ENCODE measurements at places on chromosomes 13 and 19.

DNA sequence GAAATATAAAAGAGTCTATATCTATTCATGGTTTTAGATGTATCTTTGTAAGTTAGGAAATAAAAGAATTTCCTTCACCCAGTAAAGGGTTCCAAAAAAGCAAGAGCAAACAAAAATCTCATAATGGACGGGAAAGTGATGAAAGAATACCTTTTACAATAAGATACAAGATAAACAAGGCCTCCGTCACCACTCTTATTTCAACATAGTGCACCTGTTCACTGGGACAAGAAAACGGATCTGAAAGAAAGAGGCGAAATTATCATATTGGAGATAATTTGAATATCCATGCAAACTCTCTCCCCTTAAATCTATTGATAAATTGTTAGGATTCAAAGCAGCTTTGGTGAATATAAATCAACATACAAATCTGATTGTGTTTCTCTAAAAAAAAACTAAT, 877 bp upstream of the NLRP11 start:
- DNase-seq = no peak

DNA sequence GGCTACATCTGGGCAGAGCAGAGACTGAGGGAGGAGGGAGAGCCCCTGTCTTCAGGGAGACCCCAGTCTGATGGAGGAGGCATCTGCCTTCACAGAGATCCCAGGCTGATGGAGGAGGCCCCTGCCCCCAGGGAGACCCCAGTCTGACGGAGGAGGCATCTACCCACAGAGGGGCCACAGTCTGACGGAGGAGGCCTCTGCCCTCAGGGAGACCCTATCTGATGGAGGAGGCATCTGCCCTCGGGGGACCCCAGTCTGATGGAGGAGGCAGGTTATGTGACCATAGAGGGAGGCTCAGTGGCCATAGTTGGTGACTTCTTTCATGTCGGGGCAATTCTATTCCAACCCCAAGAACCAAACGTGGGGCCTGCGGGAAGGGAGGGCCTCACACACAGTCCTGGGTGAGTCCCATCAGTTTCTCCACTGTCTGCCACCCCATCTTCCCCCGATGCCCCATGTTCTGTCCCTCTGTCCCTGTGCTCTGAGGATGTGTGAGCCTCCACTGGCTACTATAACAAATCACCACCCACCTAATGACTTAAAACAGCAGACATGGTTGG, 14.3 kb downstream of the MISP start:
- DNase-seq = no peak

- DNase-seq = no peak
These were observed 2.3 kb downstream of the PEG3 start for GRCh38 chr19:56838024-56838908.

DNA sequence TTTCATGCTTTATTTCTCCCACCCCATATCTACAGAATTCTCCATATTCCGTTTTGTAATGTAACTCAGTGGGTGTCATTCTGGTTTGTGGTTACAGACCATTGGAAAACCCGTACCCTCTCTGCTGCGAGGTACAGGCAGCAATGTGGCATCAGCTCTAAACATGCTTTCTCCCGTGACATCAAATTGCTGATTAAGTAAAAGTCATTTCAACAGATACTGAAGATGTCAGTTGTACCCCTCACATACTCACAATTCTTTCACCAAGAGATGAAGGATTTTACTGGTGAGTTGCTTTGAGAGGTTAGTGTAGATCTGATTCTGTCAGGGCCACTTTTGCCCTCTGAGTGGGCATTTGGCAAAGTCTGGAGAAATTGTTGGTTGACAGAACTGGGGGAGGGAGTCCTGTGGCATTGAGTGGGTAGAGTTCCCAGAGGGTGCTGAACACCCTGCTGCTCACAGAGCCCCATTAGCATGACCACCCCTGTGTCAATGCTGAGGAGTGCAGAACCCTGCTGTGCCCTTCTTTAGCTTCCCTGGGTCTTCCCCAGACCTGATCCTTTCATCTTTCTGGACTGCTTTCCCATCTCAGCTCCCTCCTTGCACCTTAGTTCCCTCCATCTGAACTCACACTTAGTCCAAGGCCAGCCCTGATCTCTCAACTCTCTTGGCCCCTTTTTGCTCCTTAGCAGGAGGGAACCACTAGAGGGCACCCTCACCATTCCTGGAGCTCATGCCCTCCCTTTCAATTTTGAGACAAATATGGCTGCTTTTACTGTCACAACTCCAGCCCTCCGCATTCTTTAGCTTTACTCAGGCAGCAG, 39.9 kb upstream of the CEACAM8 start:
- peak; percentile 60 for DNase-seq

DNA sequence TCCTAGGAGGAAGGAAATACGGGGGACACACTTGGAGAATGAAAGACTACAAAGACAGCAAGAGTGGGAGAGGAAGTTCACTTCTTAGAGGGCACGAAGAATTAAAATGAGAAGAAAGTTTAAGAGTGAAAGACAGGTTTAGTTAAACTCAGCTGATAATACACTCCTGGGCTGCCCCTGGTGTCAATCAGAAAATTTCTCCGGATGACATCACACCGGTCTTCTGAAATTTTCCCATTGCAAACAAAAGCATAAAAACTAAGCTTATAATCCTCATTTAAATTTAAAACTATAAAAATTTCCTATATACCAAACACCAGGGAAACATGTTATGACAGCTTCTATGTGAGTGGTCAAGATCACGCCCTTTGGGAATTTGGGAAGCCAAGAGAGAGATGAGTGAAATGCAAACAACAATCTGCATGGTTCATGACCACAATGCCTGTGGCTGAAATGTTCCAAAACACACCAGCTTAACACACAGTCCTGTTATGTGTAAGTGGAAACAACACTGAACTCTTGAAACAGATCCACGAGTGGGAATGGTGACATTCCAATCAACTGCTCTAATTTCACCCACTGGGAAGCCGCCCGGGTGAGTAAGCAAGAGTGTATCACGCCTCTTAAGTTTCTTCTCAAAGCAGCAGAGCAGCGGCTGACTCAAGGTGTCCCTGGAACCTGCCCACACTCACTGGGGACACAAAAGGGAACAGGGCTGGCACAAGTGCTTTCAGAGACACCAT, 49.0 kb downstream of the BRD4 start:
- DNase-seq = no peak

- no peak for DNase-seq
These were observed 97.0 kb upstream of the MBNL2 start for GRCh38 chr13:97124915-97125809.

- no peak for DNase-seq
These were observed 80.4 kb downstream of the TSHZ3 start for GRCh38 chr19:31268751-31269383.

GRCh38 chr13:114054264-114054663, 78.2 kb downstream of the RASA3 start:
- no peak for DNase-seq

- no peak for DNase-seq
These were observed 657.3 kb downstream of the EFNB2 start for GRCh38 chr13:105878119-105878700.

GRCh38 chr13:93398167-93399035, 171.8 kb downstream of the GPC6 start:
- no peak for DNase-seq

GRCh38 chr13:29952245-29952644, 101.8 kb upstream of the UBL3 start:
- DNase-seq = no peak

DNA sequence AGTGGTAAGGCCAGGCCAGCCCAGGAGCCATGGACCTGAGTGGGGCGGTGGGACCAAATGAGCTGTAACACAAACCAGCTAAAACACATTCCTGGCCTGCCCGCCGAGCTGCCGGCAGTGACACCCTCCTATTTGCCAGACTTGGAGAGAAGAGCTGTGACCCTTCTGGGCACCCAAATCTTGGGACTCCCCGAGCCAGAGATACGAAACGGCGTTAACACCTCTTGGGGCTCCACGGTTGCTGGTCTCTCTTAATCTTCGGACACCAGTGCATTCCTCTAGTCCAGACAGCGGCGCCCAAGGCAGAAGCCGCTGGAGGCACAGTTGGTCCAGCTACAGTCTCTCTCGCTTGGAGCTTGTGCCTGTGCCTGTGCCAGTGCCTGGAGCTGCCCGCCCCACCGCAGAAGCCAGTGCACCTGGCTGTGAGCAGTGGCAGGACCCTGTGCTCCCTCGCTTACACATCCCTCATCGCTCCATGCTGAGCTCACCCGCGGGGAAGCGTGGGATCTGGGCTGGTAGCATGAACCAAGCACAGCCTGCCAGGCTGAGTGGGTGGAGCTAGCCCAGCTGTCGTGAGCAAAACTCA, 147.2 kb upstream of the KLHL1 start:
- DNase-seq = no peak

GRCh38 chr13:107608736-107609135, 606.6 kb downstream of the LIG4 start:
- no peak for DNase-seq

- peak; percentile 28 for DNase-seq
These were observed 632.1 kb downstream of the DIAPH3 start for GRCh38 chr13:59531571-59532091.

GRCh38 chr13:106680796-106681472, 113.0 kb upstream of the ARGLU1 start:
- DNase-seq = no peak

- DNase-seq = no peak
These were observed 381.5 kb downstream of the UQCRFS1 start for GRCh38 chr19:28831462-28831861.

DNA sequence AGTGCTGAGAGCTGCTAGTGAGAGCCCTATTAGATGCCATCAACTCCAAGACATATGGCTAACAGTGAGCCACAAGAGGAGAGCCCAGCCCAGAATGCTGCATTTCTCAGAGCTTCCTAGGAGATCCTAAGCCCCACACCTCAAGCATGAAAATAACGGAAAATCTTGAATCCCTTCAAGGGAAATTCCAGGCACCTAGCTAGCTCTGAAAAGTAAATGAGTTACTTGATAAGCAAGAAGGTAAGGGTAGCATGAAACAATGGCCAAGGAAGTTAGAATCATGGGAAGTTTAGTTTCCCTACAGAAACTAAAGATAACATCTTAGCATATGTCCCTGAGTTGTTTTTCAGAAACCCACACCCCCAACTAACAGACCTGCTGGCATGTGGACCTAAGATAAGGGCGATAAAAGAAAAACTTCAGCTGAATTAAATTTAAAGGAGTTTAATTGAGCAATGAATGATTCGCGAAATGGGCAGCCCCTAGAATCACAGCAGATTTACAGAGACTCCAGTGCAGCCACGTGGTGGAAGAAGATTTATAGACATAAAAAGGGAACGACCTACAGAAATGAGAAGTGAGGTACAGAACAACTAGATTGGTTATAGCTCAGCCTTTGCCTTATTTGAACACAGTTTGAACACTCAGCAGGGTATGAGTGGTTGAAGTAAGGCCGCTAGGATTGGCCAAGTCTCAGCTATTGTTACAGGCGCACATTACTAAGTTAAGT, 301.3 kb upstream of the DACH1 start:
- no peak for DNase-seq

DNA sequence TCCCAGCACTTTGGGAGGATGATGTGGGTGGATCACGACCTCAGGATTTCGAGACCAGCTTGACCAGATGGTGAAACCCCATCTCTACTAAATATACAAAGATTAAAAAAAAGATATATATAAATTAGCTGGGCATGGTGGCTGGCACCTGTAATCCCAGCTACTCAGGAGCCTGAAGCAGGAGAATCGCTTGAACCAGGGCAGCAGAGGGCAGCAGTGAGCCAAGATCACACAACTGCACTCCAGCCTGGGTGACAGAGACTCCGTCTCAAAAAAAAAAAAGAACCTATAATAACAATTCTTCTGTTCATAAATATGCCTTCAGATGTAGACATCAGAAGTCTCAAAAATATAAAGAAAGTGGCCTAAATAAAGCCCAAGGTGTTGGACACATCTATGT, 7.6 kb downstream of the ZNF737 start:
- DNase-seq = no peak

DNA sequence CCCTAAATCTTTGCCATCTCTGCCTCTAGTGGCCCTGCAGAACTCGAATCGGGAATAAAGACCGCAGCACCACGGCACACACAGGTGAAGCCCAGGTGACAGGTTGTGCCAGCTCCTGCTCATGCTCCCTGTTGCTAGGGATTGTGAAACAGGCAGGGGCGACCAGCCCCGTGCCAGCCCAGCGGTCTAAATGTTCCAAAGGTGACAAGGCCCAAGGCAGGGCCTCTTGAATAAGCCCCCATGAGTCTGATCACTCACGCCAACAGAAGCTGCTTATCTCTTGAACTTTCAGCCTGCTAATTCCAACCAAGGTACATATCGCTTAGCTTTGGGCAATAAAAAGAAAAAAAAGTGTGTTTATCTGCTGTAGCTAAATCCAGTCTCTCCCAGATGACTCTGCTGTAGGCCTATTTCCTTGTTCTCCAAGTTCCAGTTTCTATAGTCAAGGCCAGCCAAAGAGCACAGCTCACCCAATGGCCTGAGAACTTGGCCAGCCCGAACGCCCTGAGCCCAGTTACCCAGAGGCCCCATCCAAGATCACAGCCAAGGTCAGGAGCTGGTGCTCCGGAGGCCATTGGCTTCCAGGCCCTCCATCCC, 191.1 kb upstream of the GPR12 start:
- no peak for DNase-seq

- no peak for DNase-seq
These were observed 586.9 kb upstream of the KLHL1 start for GRCh38 chr13:70694996-70695715.

GRCh38 chr19:31961667-31962066, 383.7 kb upstream of the ZNF507 start:
- DNase-seq = no peak

- DNase-seq = peak; percentile 60
These were observed 7.0 kb upstream of the TMC4 start for GRCh38 chr19:54179921-54180461.

GRCh38 chr19:30999726-31000125, 349.5 kb downstream of the TSHZ3 start:
- DNase-seq = no peak

GRCh38 chr13:36495431-36495830, 63.1 kb downstream of the CCNA1 start:
- no peak for DNase-seq

DNA sequence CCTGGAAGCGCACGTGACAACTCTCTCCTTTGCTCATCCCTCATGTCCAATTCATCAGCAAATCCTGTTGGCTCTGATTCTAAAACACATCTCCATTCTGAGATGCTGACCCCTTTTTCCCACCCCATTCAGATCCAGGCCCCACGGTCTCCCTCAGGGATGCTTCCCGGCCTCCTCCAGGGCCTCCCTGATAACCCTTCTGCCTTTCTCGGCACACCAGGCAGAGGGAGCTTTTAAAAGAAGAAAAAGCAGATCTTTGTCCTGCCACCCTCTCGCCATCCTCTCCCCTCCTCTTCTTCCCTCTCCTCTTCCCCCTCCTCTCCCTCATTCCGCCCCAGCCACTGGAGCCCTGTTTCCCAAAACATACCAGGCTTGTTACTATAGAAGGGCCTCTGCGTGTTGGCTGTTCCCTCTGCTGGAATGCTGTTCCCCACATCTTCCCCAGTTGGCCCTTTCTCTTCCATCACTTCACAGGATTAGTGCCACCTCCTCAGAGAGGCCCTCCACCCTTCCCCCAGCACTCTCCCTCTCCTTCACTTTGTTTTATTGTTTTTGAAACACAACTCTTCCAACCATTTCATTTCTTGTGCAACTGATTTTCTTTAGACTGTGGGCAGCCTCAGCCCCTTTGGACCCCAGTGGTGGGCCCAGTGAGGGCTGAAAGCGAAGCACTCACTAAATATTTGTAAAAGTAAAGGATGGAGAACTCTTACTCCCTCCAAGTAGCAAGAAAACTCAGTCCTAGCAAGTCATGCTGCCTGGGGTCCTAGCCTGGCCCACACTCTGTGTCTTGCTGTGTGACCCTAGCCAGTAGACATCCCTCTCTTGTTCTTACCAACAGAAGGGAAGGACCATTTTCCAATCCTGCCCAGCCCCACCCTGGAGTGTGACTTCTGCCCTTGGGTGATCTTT, 2.5 kb upstream of the CRLF1 start:
- DNase-seq = no peak

- DNase-seq = no peak
These were observed 1670.4 kb upstream of the SPRY2 start for GRCh38 chr13:82011355-82011754.
